Activated CD4-positive, alpha-beta T cell treated with anti-CD3 and anti-CD28 coated beads for 24 hours (primary cell): ENCODE measurements at places on chromosomes 12 and 14.

GRCh38 chr12:104263580-104264358, 39.8 kb upstream of the EID3 start:
- DNase-seq, result no peak

DNA sequence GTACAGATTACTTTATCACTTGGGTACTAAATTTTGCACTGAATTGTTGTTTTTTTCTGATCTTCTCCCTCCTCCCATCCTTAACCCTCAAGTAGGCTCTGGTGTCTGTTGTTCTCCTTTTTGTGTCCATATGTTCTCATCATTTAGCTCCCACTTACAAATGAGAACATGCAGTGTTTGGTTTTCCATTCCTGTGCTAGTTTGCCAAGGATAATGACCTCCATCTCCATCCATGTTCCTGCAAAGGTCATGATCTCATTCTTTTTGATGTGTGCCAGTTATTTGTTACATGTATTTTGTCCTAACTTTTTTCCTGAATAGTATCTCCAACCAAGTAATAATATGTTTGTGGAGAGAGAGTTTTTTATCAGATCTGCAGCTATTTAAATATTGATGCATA, 44.2 kb downstream of the A2M start:
- DNase-seq, result no peak

GRCh38 chr12:64510667-64511066, 58.7 kb downstream of the TBK1 start:
- DNase-seq, result no peak

GRCh38 chr14:36674659-36675058, 13.0 kb downstream of the PAX9 start:
- no peak for DNase-seq

DNA sequence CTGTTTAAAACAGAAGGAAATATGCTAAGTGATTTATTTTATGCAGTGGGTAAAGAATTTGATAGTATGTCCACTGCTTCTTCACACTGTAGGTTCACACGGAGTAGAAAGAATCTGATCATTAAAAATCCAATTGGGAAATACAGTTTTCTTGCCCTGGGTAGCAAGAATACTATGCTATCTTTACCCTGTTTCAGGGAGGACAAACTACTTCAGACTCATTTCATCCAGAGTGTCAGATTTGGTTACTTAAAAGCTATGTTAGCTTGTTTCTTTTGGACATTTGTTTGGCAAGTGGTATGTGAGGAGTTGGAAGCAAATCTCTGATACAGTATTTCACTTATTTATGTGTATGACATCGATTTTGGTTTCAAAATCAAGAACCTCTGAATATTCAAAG, 4.3 kb downstream of the FRS2 start:
- DNase-seq, result no peak

GRCh38 chr12:88579161-88579517, 1.1 kb downstream of the KITLG start:
- no peak for DNase-seq

DNA sequence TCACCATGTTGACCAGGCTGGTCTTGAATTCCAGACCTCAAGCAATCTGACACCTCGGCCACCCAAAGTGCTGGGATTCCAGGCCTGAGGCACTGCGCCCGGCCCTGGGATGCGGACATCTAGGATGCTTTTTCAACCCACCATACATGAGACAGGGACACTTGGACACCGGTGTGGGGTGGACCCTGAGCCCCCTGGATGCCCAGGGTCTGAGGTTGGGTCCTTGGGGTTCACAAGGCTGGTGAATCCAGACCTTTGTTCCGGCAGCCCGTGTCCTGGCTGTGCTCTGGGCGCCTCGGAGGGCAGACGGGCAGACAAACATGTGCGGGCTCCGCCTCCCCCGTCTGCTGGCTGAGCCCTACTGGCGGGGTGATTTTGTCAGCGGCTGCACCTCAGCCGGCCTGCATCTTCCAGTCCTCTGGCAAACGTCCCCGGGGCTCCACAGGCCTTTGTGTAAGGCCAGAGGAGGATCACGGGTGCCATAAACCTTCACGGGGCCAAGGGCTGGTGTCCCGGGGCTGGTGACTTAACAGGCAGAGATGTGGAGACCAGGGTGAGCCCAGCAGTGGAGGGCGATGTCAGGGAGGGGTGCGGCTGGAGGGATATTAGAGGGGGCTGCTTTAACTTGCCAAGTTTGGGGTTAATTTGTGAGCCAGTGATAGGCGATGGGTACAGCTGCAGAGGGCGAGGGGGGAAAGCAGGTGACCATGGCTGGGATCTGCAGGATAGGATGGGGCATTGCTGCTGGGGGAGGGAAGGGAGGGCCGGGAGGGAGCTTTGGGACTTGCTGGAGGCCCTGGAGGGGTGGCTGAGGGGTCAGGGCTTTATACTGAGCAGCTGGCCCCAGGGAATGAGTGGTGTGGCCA, 5.8 kb downstream of the ASPG start:
- no peak for DNase-seq

GRCh38 chr12:124170760-124171159, 124.1 kb upstream of the RFLNA start:
- DNase-seq, result no peak
